ENCODE measurements at places on chromosomes 2 and 18. TPM values are rescaled to one million over a fixed set of nuclear protein-coding genes. Genes with fewer than 3 reads are reported as not detected.

GRCh38 chr2:98769114-98769476, 38.2 kb upstream of the MGAT4A start:
- DNase-seq = no peak

- no peak for DNase-seq
Measured at GRCh38 chr2:58655152-58655551, 414.0 kb upstream of the FANCL start.

DNA sequence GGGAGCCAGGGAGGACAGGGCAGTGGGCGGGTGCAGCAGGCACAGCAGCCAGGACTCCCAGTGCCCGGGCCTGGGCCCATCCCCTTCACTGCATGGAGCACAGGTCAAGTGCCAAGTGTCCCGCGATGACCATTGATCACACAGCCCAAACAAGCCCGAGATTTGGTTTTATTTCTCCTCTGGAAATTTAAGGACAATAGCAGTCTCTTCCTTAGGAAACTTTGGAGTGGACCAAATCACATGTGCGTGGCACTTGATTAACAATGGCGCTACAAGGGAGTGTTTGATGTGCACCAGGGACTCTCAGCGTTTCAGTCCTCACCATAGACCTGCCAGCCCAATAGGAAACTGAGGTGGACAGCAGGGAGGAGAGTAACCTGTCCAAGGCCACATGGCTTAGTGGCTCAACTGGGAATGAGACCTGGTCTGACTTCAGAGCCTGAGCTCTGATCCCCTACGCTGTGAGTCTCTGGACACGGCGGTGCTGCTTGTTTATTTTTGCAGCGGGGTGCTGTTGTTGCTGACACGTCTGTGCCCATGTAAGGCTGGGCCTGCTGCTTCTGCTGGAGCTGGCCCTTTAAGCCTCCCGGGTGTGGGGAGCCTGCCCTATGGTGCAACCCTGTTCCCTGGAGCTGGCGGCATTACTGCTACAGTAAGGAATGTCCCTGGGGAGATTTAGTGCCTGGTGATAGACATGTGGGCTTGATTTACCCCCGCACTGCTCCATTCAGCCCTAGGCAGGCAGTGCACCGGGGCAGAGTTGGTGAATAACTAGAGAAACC, 194.2 kb downstream of the INHBB start:
- DNase-seq = no peak

RAMP1 gene
- 27.1 TPM for total RNA-seq

- no peak for DNase-seq
Measured at GRCh38 chr2:25632396-25632795, 41.0 kb downstream of the DTNB start.

DYNAP gene
- total RNA-seq = not detected

RAB17 gene
- total RNA-seq = 0.84 TPM

GRCh38 chr18:48928787-48929186, 22.0 kb downstream of the SMAD7 start:
- DNase-seq = no peak

DNA sequence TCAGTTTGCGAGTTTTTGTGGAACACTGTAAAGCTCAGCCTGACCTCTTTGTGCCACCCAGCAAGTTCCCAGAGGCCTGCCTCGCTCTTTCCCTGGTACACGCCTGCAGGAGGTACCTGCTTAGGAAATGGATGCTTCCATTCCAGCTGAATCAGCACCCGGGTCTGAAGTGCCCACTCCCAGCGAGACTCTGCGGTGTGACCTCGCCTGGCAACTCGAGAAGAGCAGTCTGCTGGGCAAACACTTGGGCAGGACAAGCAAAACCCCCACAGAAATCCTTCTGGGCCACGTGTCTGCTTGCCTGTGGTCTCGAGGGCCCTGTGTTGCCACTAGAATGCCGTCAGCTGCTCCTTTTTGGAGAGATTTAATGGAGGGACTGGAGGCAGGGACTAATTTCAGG, 127.6 kb downstream of the MAPK4 start:
- DNase-seq = no peak

Data from omental fat pad (tissue), 4 donors.